C1 segment of cervical spinal cord (tissue), 14 donors: ENCODE measurements at places on chromosomes 3 and 15.

DNA sequence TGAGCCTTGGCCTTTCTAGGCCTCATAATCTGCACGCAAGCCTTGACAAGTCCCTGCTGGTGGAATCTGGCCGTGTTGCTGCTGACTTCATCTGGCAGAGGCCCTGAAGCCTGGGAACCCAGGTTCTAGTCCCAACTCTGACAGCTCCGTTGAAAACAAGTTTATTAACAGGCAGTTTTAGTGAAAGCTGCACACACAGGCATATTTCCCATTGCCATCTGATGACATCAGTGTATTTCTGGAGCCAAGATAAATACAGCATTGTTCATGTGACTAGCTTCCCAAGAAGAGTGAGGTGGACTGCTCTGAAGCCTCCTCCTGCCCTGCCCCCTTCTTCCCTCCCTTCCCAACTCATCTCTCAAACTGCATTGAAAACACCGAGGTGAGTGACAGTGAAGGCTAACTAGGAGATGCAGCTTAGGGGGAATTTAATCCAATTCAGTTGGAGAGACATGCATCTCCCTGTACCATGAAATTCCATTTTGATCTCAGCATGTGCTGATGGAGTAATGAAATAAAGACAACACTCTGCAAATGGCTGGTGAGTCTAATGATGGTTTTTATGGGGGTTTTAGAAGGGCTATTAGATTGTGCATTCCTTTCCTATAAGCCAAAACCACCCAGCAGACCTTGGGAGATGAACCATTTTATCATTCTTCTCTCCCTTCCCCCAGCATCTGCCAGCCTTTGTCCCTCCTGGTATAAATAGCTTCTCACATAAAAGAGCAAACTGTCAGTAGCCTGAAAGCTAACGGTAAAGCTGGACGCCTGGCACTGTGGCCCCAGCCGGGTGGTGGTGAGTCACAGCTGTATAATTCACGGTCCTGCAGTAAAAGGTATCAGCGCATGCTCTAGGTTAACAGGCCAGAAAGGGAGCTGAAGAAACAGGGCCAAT is 38.0 kb downstream of the PRICKLE2 start:
- DNase-seq, result peak; percentile 19

DNA sequence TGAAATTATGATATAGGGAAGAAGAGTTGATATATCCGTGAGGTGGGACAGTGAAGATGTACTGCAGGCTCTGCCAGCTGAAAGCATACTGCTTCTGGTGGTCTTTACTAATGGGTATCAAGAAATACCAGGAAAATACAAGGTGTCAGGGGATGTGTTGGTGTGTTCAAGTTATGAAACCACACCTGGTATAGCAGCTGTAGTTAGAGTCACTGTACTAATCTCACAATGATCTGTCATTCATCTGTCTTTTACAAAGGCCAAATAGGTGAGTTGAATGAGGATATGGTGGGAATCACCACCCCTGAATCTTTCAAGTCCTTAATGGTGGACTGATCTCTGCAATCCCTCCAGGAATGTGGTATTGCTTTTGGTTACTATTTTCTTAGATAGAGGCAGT is 152.7 kb downstream of the NFKBIZ start:
- DNase-seq, result no peak

DNA sequence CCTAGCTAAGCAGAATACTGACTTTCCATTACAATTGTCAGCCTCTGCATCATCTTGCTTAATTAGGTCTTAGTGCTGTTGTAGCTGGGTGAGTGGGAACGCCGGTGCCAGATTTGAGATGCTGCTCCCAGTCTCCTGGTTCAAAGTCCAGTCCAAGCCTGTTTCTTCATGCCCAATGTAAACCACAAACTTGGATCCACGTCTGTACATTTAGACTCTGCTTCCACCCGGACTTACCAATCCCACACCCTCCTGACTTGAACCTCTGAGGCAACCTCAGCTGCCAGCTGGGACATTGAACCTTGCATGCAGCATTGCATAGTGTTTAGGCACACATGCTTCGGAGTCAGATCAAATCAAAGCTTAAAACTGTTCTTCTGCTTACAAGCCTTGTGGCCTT is 43.0 kb downstream of the BCL2L10 start:
- DNase-seq, result no peak

DNA sequence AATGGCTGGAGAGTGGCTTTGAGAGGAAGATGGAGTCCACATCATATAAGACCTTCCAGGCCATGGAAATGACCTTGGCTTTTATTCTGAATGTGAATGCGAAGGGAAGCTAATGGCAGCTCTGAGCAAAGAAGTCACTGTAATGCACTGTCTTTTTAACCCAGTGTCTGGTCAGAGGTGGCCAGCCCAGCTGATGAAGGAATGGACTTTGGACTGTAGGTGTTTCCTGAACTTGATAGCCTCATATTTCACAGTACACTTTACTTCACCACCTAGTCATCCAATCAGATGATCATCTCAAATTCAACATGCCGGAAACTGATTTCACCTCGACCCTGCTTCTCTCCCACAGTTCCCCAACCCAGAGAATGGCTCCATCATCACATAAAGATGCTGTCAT is 33.4 kb downstream of the DCLK3 start:
- no peak for DNase-seq

DNA sequence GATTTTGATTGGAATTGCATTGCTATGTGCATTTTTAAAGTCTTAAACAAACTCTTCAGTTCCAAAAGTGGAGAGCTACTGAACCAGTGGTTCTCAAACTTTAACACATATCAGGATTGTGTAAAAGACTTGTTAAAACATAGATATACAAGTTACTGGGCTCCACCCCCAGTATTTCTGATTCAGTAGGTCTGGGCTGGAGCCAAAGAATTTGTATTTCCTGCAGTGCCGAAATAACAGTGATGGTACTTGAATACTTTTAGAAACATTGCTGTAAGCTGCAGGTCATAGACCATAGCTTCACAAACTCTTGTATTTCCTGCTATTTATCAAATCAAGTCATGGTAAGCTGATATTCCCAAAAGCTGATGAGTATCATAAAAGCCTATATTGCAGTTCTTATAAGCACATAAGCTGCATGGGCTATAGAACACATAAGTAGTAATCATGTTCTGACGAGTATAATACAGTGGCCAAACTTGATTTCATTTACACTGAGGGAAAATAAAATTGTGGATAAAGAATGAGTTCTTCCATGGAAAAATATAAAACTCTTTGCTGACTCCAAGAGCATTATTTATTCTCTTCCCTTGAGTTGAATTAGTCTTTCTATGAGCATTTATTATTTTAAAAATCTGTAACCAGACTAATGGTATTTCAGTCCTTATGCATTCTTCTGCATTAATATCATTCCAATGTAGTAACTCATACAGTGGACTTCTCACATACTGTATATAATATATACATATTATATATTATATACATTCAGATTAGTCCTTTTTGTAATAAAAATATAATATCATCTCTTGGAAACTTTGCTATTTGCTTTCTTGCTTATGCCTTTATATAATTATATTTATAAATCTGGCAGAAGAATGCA is 550.5 kb upstream of the AGTR1 start:
- DNase-seq, result no peak

- no peak for DNase-seq
Observed at GRCh38 chr3:152910966-152911365, 76.0 kb downstream of the P2RY1 start.

DNA sequence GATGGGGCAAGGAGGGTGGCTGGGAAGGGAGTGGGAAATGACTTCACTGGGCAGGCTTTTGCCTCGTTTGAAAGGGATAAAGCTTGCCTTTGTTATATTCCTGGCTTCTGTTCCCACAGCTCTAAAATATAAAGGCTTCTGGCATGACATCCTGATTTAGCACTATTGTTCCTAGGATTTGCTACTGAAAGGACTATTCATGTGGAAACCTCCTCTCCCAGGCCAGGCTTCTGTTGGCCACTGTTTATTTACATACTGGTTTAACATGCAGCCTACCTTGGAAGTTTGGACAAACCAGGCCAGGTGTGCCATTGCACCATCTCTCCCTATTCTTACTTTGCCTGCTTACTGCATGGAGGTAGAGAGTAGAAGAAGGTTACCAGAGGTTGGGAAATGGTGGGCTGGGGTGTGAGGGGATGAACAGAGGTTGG is 2.4 kb upstream of the LMCD1 start:
- DNase-seq, result no peak

DNA sequence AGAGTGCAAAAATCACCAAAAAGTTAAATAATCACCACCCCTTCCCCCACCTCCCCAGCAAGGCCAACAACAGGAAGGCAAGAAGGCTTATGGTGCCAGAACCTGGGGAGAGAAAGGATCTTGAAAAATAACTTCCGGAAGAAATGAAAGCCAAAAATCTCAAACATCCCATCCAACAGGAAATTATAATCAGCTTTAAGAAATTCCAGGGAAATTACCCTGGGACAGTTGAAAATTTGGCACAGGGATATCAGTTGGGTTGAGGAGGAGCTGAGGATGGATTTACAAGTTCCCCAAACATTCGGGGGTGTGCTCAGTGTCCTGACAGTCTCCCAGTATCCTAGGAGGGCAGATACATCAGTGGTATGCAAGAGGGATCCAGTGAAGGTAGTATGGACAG is 82.7 kb downstream of the POLR2M start:
- DNase-seq, result no peak

- no peak for DNase-seq
Observed at GRCh38 chr15:67564021-67564967, 21.8 kb downstream of the MAP2K5 start.

GRCh38 chr15:76932135-76932966 is 802 bp downstream of the RCN2 start:
- DNase-seq, result no peak

DNA sequence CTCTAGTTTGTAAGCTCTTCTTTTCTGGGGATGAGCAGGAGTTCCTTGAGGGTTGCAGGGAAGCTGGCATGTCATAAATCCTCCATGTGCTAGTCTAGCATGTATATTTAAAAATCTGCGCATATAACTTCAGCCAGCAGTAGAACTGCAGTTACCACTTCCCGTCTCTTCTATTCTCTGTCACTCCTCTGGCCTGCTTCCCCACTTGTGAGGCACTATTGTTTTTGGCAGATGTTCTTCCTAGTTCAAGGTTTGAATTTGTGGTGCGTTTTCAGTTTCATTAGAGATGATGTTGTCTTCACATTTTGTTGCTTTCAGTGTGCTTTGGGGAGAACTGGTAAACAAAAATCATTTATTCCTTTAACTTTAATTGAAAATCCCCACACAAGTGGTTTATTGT is 169.1 kb upstream of the ZPLD1 start:
- DNase-seq, result no peak

GRCh38 chr3:177126015-177126773 is 71.1 kb downstream of the TBL1XR1 start:
- DNase-seq, result no peak

DNA sequence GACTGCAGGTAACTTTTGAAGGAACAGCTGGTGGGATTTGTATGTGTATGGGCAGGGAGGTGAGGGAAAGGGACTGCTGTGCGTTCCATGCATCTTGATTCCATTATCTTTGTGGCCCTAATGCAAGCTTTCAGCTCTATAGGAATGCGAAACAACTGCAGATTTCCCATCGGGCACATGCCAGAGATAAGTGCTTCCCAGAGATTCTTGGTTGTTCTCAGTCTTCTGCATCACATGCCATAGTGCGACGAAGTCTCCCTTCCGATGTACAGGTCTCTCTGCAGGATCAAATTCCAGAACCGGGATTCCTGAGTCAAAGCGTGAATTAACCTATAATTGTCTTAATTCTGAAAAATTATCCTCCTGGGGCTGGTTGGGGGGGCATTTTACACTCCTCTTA is 72.6 kb upstream of the NSMCE3 start:
- no peak for DNase-seq

GRCh38 chr3:111794711-111795110 is 64.4 kb upstream of the PHLDB2 start:
- DNase-seq, result no peak

DNA sequence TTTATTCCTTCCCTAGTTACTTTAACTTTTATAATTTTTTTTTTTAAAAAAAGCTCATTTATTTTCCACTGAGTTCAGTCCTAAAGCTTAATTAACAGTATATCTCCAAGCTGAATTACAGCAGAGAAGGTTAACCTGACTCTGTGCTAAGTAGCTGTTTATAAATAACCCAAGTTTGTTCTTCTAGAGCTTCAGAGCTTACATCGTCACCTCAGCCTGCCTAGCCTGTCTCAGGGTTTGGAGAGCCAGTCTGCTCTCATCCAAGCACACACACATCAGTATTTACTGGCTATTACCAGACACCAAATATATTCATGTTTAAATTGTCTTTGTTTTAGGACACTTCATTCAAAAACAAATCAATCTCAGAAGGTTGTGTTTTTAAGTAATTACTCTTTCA is 154.9 kb downstream of the CDIN1 start:
- no peak for DNase-seq

GRCh38 chr15:74240897-74241614 is 4.9 kb downstream of the CCDC33 start:
- DNase-seq, result no peak

GRCh38 chr3:146536681-146537080 is 7.7 kb downstream of the PLSCR1 start:
- DNase-seq, result no peak

GRCh38 chr3:194667363-194667762 is 4.6 kb downstream of the LSG1 start:
- DNase-seq, result no peak

DNA sequence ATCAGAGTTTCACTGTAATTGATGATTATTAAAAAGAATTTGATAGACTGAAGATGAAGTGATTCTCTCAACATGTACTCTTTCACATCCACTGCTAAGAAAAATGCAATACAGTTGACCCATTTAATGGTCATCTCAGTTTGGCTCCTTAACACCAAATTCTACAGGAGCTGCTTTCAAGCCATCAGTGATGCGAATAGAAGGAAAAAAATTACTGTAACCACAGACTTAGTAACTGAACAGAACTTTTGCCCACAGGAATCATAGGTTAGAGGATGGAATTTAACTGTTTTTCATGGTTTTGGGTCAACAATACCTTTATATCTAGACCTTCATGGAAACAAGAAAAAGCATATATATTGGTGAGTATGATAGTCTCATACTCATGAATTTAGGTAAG is 633.5 kb downstream of the CADM2 start:
- no peak for DNase-seq

DNA sequence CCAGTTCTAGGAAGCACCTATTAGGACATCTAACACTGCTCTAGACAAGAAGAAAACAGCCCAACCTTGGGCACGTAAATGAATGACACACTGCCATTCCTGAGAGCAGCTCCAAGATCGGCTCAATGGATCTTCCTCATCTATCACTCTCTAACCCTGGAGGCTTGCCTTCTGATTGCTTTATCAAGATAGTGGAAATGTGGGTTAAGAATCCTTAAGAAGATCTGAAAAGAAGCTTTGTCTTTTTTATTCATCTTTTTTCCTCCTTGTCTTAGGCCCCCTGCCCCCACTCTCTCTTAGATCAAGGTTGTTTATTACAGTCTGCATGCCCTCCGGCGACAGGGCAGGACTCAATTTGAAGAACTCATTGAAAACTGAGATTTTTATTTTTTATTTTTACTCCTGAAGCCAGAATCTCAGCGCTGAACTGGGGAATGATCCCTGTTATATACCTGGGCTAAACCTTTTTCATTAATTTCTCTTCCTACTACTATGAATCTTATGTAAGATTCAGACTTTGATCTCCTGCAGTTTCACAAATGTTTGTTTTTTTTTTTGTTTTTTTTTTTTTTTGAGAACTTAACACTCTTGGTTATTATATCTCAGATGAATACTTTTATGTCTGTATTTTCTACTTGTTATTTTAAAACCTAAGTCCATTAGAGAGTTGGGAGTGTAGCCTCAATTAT is 219.5 kb downstream of the SV2B start:
- no peak for DNase-seq
